ENCODE measurements at places on chromosomes 16 and 17.

DNA sequence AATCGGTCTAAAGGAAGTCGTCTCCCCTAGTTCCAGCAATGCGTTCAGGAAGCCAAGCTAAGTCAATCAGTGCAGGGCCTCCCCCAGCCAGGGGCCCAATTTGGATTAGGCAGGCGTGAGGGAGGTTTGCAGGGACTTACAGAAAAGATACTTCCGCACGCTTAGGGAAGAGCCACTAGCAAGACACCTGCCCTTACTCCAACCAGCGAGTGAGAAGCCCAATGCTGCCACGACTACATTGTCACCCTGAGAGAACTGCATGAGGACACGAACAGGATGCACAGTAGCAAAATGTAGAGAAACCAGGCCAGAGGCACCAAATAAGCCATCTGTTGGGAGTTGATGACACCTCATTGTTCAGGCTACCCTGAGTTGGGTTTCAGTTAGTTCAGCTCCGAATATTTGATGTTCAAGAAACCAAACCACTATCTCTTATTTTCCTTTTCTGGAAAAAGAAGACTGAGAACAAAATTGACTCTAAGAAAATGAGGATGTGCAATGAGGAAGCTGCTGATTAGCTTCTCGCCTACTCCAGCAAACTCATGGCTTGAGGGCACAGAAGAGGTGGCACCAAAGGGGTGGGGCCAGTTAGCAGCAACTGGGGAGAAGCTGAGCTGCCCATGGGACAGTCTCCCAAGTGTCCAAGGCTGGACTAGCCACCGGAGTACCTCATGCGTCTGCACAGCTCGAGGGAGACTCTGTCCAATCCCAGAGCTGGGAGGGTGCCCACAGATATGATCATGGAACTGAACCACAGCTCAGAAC is 29.3 kb downstream of the TK2 start:
- DNase-seq: no peak

GRCh38 chr17:82551779-82552457 is 32.4 kb downstream of the FOXK2 start:
- peak; percentile 90 for DNase-seq

GRCh38 chr16:68134644-68135043 is 49.5 kb downstream of the NFATC3 start:
- DNase-seq: no peak

DNA sequence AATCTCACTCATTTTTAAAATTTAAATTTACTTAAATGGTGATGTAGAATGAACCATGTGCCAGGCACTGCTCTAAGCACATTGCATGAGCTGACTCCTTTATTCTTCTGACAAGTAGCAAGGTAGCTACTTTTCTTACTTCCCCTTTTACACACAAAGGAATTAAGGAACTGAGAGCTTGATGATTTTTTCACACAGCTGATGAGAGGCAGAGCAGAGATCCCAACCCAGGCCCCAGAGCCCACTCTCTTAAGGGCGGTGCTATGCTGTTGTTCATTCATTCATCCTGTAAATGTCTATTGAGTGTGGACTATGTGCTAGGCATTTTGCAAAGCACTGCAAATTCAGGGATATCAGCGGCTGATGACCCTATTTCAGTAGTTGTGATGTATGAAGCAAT is 17.9 kb downstream of the SEC14L5 start:
- peak; percentile 68 for DNase-seq

GRCh38 chr16:1022466-1022865 is 40.9 kb downstream of the SOX8 start:
- no peak for DNase-seq

DNA sequence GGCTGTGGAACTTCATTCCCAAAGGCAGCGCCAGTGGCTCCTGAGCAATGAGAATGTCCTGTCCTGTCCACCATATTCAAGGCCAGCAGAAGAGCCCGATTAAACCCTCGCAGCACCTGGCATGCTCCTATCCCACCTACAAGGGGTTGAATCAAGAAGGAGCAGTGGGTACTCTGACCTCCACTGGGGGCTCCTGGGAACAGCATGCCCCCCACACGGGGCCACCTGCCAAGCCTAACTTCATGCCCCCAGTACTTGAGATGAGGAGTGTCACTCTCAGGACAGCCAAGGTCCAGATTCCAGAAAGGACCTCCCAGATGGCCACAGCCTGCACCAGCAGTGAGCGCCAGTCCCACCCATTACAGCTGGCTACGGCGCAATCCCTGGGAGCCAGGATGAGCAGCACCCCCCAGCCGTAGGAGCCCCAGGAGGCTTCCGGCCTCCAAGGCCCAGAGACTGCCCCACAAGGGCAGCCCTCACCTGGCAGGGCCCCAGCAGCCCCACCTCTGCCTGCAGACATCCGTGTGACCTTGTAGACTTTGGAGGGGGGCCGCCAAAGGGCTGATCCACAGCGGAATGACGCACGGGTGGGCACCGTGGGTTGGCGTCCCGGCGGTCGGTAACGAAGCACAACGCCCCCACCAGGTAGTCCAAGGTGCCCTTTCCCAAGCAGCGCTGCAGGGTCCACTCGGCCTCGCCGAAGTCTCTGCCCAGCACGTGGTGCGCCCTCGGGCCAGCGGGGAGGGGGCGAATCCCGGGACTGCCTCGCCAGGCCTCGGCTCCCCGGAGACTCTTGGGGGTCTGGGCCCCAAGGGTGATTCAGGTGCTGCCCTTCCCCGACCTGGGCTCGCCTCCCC is 1.0 kb upstream of the MPDU1 start:
- no peak for DNase-seq

DNA sequence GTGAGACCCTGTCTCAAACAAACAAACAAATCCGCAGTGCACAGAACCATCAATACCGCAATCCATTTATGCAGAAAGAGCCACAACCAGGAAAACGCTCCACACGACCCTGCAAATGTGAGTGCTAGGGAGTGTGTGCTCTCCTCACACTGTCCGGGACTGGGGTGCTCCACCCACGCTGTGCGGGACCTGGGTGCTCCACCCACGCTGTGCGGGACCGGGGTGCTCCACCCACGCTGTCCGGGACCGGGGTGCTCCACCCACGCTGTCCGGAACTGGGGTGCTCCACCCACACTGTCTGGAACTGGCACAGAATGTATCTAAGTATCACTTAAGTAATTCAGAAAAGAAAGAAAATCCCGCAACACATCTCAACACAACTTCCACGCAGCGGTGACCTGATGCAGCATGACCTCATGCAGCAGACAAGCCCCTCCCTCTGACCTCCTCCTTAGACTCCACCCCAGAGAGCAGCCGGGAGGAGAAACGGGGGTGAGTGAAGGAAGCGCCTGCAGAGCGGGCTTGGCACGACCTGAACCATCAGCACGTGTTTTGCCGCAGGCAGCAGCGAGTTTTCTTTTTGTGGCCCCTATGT is 38.5 kb downstream of the ZNF276 start:
- DNase-seq: no peak

- DNase-seq: no peak
Measured at GRCh38 chr17:49508061-49508865, 13.2 kb downstream of the NGFR start.

- DNase-seq: no peak
Measured at GRCh38 chr16:15509051-15509592, 74.7 kb downstream of the BMERB1 start.

DNA sequence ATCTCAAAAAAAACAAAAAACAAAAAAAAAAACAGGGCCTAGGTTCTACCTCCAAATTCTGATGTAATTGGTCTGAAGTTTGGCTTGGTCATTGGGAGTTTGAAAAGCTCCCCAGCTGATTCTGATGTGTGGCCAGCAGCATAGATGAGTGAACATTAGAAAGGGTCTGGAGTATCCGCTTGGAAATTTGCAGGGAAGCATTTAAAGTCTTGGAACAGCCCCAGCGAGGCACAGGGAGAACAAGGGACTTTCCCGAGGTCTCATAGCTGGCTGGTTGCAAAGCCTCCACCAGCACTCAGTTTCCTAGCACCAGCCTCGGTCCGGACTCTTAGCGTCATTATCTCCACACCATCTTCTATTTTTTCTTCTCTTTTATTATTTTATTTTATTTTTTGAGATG is 70.8 kb downstream of the RAB11FIP4 start:
- DNase-seq: no peak

DNA sequence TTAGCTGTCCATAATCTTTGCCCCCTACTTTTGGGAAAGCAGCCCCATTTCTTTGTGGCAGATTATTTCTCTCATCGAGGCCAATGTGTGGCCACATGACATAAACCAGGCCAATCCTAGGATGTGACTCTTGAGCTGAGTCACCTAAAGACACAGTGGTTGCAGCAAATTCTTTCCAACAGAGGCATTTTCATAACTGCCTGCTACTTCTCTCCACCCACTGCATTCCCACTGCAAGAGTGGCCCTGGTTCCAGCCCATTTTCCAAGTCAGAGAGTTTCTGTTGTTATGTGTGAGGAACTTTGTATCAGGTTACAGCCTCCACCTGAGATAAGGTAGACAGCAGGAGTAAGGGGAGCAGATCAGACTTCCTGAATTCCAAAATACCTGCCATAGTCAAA is 195.2 kb downstream of the RGS9 start:
- DNase-seq: no peak

DNA sequence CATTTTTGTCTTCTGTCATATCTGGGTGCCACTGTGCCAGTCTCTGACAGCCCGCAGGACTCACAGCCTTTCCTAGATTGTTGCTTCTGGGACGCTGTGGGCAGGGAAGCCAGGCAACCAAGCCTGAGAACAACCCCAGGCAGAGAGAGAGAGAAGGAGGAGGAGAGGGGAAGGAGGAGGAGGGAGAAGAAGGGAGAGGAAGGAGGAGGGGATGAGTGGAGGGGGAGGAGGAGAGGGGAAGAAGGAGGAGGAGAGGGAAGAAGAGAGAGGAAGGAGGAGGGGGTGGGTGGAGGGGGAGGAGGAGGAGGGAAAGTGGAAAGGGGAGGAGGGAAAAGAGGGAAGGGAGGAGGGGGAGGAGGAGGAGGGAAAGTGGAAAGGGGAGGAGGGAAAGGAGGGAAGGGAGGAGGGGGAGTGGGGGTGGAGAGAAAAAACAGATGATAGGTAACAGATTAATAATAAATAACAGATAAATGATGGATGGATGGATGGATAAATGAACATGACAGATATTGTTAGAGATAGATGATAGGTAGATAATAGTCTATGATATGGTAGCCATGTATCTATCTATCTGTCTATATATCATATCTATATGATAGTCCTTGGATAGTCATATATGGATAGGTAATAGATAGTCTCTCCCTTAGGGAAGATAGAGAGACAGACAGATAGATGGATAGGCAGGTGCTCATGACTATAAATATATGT is 29.3 kb downstream of the CLEC19A start:
- no peak for DNase-seq

GRCh38 chr17:61837175-61838051 is 25.9 kb downstream of the BRIP1 start:
- no peak for DNase-seq

- no peak for DNase-seq
Measured at GRCh38 chr17:49130891-49131290, 1.7 kb upstream of the B4GALNT2 start.

- DNase-seq: no peak
Measured at GRCh38 chr16:21727344-21727743, 63.6 kb downstream of the OTOA start.

- DNase-seq: no peak
Measured at GRCh38 chr17:7352910-7353635, 1.1 kb downstream of the KCTD11 start.

DNA sequence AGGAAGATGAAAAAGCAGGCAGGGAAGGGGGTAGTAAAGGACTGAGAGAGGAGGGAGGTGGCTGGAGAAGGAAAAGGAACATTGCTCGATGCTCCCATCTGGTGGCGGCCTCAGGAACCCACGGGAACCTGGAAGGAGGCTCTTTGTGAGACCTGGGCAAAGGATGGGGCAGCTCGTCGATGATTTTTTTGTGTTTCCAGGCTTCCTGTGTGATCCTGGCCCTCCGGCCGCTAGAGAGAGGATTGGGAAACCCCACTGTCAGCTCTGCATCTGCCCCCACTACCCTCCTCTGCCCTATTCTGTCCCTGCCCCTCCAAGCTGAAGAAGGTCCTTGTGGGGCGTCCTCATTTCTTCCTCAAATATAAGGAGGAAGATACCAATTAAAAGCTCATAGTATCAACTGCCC is 6.6 kb downstream of the WFIKKN2 start:
- peak; percentile 76 for DNase-seq

DNA sequence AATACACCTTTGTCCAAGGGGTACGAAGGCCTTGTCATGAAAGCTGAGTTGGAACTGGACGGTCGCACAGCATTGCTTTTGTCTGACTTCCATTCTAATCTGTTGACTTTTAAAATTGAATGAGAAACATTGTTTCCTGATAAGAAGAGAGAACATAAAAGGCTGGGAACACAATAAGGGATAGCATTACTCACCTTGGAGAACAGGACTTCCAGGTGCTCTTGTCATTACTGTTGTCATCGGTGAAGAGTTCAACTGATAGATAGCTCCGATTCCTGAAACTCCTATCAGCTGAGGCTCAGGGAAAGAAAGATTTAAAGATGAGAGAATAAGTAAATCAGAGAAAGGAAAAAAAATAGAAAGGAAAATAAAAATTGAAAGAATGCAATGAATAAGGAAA is 351.1 kb downstream of the KCNJ2 start:
- no peak for DNase-seq

GRCh38 chr17:19720210-19720475 is 3.8 kb upstream of the SLC47A2 start:
- DNase-seq: no peak

GRCh38 chr16:67248073-67248400 is 742 bp upstream of the SLC9A5 start:
- no peak for DNase-seq

All from GM19239 (cell line).